Spinal cord (tissue), 10 donors: ENCODE measurements at places on chromosomes 5 and 9. TPM values are rescaled to one million over a fixed set of nuclear protein-coding genes. Genes with fewer than 3 reads are reported as not detected.

The COL27A1 gene
- 8.4 TPM for total RNA-seq

The BARHL1 gene
- not detected for total RNA-seq

The SHOC1 gene
- total RNA-seq: not detected

The PCDHA6 gene
- 6.9 TPM for total RNA-seq

The FRMD3 gene
- total RNA-seq: 12.6 TPM

The TAF1L gene
- total RNA-seq: 0.06 TPM

The TMEM232 gene
- total RNA-seq: 20.3 TPM

The ACER2 gene
- total RNA-seq: 3.8 TPM

The FBXW5 gene
- total RNA-seq: 91.5 TPM

The DOK3 gene
- total RNA-seq: 5.6 TPM

The SARDH gene
- 7.4 TPM for total RNA-seq

The GLT6D1 gene
- total RNA-seq: not detected

The PCDHB12 gene
- 5.3 TPM for total RNA-seq

The TXNDC8 gene
- total RNA-seq: not detected

The RLN2 gene
- not detected for total RNA-seq

The ANKRD34B gene
- 2.7 TPM for total RNA-seq

DNA sequence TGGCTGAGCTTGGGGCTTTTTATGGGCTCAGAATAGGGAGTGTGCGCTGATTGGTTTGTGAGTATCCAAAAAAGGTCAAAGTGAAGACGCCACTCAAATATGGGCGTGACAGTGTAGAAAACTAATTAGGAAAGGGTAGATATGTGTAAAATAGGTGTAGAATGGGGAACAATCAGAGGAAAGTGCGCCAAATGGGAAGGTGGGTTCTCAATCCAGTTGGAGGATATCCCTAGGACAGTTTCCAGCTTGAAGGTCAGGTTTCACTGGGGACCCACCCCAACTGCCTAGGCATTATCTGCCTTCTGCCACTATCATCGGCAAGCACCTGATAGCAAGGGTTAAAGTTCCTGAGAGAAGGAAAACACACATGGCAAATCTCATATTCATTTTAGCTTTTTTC is 9.3 kb upstream of the MOCS2 start:
- no peaks in the 10 kb centered on the region for H3K4me1 ChIP-seq
- no peaks in the 10 kb centered on the region for H3K27me3 ChIP-seq
- H3K27ac ChIP-seq: no peak overlapping the region

GRCh38 chr9:128637656-128638055 is 19.0 kb downstream of the DYNC2I2 start:
- H3K27me3 ChIP-seq: no peaks in the 10 kb centered on the region
- H3K4me1 ChIP-seq: peaks cover 19% of the 10 kb centered on the region
- H3K27ac ChIP-seq: no peak overlapping the region
- H3K4me3 ChIP-seq: no peak overlapping the region
- peaks cover 71% of the 10 kb centered on the region for H3K36me3 ChIP-seq

- H3K4me3 ChIP-seq: no peak overlapping the region
- DNase-seq: no peak
- no peaks in the 10 kb centered on the region for H3K36me3 ChIP-seq
- H3K4me1 ChIP-seq: peaks cover 3% of the 10 kb centered on the region
- no peaks in the 10 kb centered on the region for H3K27me3 ChIP-seq
- H3K27ac ChIP-seq: no peak overlapping the region
These were observed 128.3 kb downstream of the EFNA5 start for GRCh38 chr5:107542428-107542827.

DNA sequence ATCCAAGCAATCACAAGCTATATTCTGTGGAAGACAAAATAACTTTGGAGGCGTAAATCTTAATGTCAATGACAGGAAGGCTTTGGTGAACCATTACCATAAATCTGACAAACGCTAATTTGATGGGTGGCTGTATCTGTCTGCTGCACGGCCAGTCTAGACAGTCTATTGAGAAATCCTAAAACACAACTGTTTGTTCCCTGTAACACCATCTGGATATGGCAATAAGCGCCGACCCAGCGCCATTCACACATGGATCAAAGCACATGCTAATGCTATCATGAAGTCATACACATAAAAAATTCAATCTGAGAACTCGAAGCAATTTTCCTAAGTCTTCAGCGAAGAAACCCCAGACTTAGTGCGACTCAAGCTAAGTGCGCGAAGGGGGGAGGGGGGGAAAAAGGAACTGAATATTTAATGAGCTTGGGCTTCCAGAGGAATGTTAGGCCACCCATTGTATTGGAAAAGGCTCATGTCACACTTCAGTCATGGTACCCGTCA is 95.1 kb downstream of the ARL15 start:
- H3K27ac ChIP-seq: no peak overlapping the region
- no peaks in the 10 kb centered on the region for H3K4me1 ChIP-seq
- no peaks in the 10 kb centered on the region for H3K27me3 ChIP-seq
- no peaks in the 10 kb centered on the region for H3K36me3 ChIP-seq

DNA sequence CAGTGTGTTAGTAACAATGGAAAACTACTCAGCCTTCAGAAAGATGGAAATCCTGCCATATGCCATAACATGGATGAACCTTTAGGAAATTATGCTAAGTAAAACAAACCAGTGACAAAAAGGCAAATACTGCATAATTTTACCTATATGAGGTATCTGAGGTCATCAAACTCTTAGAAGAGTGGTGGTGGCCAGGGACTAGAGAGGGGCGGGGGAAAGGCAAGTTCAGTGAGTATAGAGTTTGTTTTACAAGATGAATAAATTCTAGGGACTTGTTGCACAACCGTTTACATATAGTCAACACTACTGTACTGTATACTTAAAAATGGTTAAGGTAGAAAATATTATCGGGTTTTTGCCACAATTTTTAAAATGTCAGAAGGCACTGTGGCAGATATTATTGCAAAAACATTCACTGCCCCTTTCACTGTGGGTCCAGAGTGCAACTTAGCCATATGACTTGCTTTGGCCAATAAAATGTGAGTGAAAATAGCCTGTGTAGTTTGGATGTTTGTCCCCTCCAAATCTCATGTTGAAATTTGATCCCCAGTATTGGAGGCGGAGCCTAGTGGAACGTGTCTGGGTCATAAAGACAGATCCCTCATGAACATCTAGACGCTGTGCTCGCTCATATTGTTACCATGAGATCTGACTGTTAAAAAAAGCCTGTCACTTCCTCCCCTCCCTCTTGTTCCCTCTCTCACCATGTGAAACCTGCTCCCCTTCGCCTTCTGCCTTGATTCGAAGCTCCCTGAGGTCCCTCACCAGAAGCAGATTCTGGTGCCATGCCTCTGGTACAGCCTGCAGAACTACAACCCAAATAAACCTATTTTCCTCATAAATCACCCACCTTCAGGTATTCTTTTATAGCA is 9.5 kb downstream of the ZNF367 start:
- H3K27me3 ChIP-seq: no peaks in the 10 kb centered on the region
- no peaks in the 10 kb centered on the region for H3K4me1 ChIP-seq
- H3K27ac ChIP-seq: no peak overlapping the region
- H3K4me3 ChIP-seq: no peak overlapping the region
- no peak for DNase-seq

GRCh38 chr9:135903358-135903656 is 4.0 kb downstream of the CAMSAP1 start:
- no peak for DNase-seq
- no peak overlapping the region for H3K4me3 ChIP-seq
- no peaks in the 10 kb centered on the region for H3K27me3 ChIP-seq
- H3K36me3 ChIP-seq: peaks cover 8% of the 10 kb centered on the region
- H3K4me1 ChIP-seq: peaks cover 34% of the 10 kb centered on the region
- no peak overlapping the region for H3K27ac ChIP-seq

GRCh38 chr5:41686191-41686590 is 175.8 kb upstream of the PLCXD3 start:
- no peaks in the 10 kb centered on the region for H3K27me3 ChIP-seq
- no peaks in the 10 kb centered on the region for H3K36me3 ChIP-seq
- H3K4me1 ChIP-seq: no peaks in the 10 kb centered on the region
- H3K4me3 ChIP-seq: no peak overlapping the region

GRCh38 chr9:122816163-122816867 is 12.1 kb downstream of the PDCL start:
- H3K36me3 ChIP-seq: peaks cover 13% of the 10 kb centered on the region
- no peak overlapping the region for H3K4me3 ChIP-seq
- peak; percentile 5 for DNase-seq
- no peaks in the 10 kb centered on the region for H3K4me1 ChIP-seq
- H3K27me3 ChIP-seq: no peaks in the 10 kb centered on the region

GRCh38 chr5:136686192-136686872 is 321.0 kb upstream of the TRPC7 start:
- H3K4me3 ChIP-seq: no peak overlapping the region
- H3K27ac ChIP-seq: no peak overlapping the region
- H3K4me1 ChIP-seq: peaks cover 3% of the 10 kb centered on the region
- no peaks in the 10 kb centered on the region for H3K27me3 ChIP-seq

GRCh38 chr5:57804007-57804444 is 321.4 kb upstream of the ACTBL2 start:
- H3K4me1 ChIP-seq: no peaks in the 10 kb centered on the region
- no peak overlapping the region for H3K4me3 ChIP-seq
- no peaks in the 10 kb centered on the region for H3K36me3 ChIP-seq
- no peaks in the 10 kb centered on the region for H3K27me3 ChIP-seq
- no peak overlapping the region for H3K27ac ChIP-seq
- DNase-seq: no peak

DNA sequence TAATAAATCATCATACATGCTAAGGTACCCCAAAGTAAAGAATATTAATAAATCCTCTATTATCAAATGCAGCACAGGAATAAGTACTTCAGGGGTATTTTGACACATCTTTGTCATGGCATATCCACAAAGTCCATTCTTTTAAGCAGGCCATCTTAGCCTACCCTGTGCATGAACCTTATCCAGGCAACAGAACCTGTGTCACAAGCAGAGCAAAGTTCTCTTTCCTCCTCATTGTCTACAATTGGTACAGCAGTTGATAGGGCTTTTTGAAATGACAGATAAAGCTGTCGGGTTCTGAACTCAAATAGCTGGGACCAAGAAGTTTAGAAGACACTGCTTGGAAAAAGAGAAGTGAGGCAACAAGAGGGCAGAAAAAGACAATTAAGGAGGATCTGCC is 30.8 kb upstream of the PURA start:
- H3K4me1 ChIP-seq: no peaks in the 10 kb centered on the region
- DNase-seq: no peak
- H3K4me3 ChIP-seq: no peak overlapping the region
- H3K27me3 ChIP-seq: peaks cover 7% of the 10 kb centered on the region
- no peaks in the 10 kb centered on the region for H3K36me3 ChIP-seq
- no peak overlapping the region for H3K27ac ChIP-seq

- peak within 1 kb of the TSS; percentile 86 for H3K4me3 ChIP-seq
- no peaks in the 10 kb centered on the region for H3K27me3 ChIP-seq
- H3K4me1 ChIP-seq: peaks cover 20% of the 10 kb centered on the region
- H3K27ac ChIP-seq: peak within 1 kb of the TSS; percentile 92
- no peaks in the 10 kb centered on the region for H3K36me3 ChIP-seq
These were observed at the start of gene OXCT1 for GRCh38 chr5:41869724-41870626. TSS of gene OXCT1 (minus strand) at chr5:41870425. CDS start at chr5:41870358, 67 bp downstream.

- peaks cover 7% of the 10 kb centered on the region for H3K4me1 ChIP-seq
- no peak for DNase-seq
- no peaks in the 10 kb centered on the region for H3K36me3 ChIP-seq
- H3K4me3 ChIP-seq: no peak overlapping the region
- H3K27ac ChIP-seq: peak overlapping the region; percentile 35
These were observed 227.3 kb downstream of the DCP2 start for GRCh38 chr5:113203916-113204315.

DNA sequence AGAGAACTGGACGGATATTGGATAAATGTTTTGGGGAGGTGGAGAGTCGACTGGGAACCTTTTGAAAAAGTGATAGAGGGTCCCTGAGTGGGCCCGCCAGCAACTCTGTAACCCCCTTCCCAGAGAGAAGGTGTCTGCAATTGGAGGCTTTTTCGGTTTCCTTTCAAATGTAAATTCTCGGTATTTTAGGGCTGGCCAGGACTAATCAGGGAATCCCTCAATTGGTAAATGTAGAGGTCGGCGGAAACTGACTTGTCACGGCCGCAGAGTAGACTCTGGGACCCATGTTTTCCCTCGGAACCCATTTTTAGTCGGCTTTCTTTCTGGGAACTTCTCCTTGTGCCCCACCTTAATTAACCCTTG is 524 bp downstream of the CCNB1 start:
- H3K4me3 ChIP-seq: peak overlapping the region; percentile 92
- DNase-seq: peak; percentile 3
- H3K27me3 ChIP-seq: no peaks in the 10 kb centered on the region

GRCh38 chr5:28132151-28132550 is 1093.8 kb upstream of the CDH9 start:
- no peaks in the 10 kb centered on the region for H3K27me3 ChIP-seq
- H3K4me1 ChIP-seq: no peaks in the 10 kb centered on the region
- no peak for DNase-seq
- H3K27ac ChIP-seq: no peak overlapping the region
- H3K4me3 ChIP-seq: no peak overlapping the region

GRCh38 chr5:150073086-150073625 is 13.2 kb downstream of the CSF1R start:
- DNase-seq: no peak
- peaks cover 14% of the 10 kb centered on the region for H3K4me1 ChIP-seq
- H3K27ac ChIP-seq: no peak overlapping the region
- H3K27me3 ChIP-seq: no peaks in the 10 kb centered on the region
- H3K36me3 ChIP-seq: no peaks in the 10 kb centered on the region

- no peak for DNase-seq
- H3K4me3 ChIP-seq: no peak overlapping the region
- no peaks in the 10 kb centered on the region for H3K27me3 ChIP-seq
- H3K36me3 ChIP-seq: no peaks in the 10 kb centered on the region
- H3K4me1 ChIP-seq: peaks cover 16% of the 10 kb centered on the region
These were observed 202.5 kb upstream of the GAS1 start for GRCh38 chr9:87149799-87150198.

DNA sequence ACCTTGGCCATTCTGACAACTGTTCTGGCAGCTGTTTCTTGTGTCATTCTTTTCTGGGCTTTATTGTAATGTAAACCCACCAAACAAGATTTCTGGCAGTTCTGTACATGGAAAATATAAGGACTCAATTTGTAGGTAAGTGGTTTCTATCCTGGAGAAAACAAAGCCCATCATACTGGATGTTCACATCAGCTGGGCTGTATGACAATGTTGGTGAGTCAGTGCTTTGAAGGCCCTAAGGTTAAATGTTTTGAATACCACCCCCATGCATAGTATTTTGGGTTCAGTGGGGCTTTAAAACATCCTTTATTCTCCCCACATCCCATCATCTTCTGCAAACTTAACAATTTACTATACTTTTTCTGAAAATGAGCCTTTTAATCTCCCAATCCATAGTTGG is 52.5 kb downstream of the SH3GL2 start:
- no peak overlapping the region for H3K27ac ChIP-seq
- no peaks in the 10 kb centered on the region for H3K27me3 ChIP-seq
- H3K36me3 ChIP-seq: no peaks in the 10 kb centered on the region
- no peak overlapping the region for H3K4me3 ChIP-seq
- DNase-seq: no peak
